ENCODE measurements at places on chromosomes 3 and 15.
A peak's percentile ranks its signal among the peaks of the same experiment; 100 is the strongest.

DNA sequence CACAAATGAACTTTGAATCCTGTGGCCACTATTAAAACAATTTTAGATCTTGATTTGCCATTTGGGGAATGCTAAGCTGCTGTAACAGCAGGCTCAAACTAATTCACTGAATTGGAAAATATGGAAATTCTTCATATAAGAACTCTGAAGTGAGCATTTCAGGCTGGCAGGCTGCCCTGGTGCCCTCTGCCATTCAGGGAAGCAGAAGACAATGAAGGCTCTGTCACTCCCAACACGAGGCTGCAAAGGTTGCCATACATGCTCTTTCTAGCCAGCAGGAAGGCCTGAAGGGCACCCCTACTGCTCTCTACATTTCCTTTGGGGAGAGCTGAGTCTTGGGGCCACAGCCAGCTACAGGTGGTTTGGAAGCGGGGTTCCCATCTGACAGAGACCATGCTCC lies 88.0 kb downstream of the GABRG3 start:
- DNase-seq = no peak

DNA sequence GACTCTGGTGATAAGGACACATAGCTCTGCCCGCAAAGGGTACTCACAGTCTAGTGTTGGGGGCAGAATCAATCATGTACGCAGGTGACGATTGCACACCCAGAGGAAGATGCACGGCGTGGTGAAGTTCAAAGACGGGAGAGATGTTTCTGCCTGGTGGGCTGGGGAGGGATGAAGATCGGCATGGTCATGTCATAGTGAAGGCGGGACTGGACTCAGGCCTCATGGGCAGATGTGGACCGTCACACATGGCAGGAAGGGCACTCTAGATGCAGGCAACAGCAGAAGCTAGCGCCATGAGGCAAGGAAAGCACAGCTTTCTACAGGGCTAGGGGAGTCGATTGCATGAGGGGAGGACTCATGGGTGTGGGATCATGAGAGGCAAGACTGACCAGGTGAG lies 240.6 kb downstream of the OPA1 start:
- DNase-seq = no peak

GRCh38 chr3:62035402-62036057 lies 337.8 kb downstream of the FEZF2 start:
- no peak for DNase-seq

GRCh38 chr3:72245183-72245811 lies 460.3 kb upstream of the PROK2 start:
- DNase-seq = no peak

GRCh38 chr3:117010318-117010717 lies 300.7 kb downstream of the TUSC7 start:
- no peak for DNase-seq

- no peak for DNase-seq
Observed at GRCh38 chr15:49625460-49626036, 4.7 kb downstream of the DTWD1 start.

- DNase-seq = no peak
Observed at GRCh38 chr3:122146466-122146865, 37.0 kb upstream of the CASR start.

DNA sequence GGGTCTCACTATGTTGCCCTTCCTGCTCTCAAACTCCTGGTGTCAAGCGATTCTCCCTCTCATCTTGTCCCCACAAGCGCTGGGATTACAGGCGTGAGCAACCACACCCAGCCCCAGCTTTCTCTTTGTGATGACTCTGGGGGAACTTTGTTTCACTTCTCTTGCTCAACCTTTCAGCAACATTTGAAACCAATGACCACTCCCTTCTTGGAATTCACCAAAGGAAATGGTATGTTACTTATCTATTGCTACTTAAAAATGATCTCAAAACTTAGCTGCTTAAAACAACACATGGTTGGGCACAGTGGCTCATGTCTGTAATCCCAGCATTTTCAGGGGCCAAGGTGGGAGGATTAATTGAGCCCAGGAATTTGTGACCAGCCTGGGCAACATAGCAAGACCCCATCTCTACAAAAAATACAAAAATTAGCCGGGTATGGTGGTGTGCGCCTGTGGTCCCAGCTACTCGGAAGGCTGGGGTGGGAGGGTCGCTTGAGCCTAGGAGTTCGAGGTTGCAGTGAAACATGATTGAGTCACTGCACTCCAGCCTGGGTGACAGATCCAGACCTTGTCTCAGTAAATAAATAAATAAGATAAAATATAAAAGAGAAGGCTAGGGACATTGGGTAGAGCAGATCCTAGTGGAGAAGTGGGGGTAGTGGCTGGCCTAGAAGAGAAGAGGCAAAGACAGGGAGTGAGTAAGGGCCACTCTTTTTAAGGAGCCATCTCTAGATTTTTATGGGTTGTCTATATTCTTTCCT lies 10.3 kb upstream of the COPG1 start:
- no peak for DNase-seq

DNA sequence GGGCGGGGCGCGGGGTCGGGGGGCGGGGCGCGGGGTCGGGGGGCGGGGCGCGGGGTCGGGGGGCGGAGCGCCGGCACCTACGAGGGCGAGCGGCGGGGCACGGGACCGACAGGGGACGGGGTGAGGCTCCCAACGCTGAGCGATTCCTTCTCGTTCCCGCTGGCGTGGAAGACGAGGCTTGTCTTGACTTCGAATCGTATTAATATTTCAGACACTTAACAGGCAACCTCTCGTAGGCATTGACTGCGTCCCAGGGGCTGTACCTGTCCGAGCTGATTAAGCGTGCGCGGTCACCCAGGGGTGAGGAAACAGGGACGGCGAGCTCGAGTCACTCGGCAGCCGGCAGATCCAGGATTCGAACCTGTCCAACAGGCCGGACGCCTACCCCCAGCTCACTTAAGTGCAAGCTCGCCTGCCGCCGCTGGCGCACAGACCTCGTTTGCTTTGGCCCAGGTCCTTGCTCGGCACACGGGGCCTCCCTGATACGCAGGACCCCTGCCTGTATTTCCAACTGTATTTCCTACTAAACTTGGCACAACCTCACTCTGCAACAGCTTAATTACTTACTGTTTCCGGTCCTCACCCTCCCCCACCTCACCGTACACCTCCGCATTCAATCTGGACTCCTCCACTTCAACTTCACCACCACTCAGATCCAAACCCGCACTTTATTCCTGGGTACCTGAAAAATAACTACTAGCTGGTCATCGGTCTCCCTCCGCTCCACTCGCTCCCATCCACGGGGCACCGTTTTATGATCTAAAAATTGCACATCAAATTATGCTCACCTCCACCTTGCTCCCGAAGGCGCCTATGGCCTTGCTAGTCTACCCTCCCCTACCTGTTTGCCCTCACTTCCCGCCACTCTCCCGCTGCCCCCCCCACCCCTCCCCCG lies 722 bp upstream of the ZXDC start:
- no peak for DNase-seq

- no peak for DNase-seq
Observed at GRCh38 chr3:128382221-128382807, 84.4 kb downstream of the DNAJB8 start.

DNA sequence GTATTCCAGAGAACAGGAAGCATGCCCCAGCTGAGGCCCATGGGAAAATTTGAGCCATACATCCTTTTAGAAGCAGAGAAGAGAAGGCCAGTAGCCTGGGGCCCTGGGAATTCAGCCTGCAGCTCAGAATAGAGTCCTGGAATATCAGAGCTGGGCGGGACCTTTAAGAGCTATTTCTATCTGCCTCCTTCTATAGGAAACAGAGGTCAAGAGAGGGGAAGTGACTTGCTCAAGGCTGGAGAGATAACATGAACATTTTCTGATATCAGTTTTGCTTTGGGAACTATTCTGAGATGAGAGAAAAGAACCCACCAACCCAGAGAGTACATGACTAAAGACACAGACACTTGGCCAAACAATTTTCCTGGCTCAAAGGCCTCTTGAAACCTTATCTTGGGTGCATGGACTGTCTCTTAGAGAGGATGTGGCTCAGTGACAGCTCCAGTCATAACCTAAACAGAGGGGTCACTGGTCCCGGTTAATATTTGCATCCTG lies 26.0 kb downstream of the MASP1 start:
- DNase-seq = no peak

DNA sequence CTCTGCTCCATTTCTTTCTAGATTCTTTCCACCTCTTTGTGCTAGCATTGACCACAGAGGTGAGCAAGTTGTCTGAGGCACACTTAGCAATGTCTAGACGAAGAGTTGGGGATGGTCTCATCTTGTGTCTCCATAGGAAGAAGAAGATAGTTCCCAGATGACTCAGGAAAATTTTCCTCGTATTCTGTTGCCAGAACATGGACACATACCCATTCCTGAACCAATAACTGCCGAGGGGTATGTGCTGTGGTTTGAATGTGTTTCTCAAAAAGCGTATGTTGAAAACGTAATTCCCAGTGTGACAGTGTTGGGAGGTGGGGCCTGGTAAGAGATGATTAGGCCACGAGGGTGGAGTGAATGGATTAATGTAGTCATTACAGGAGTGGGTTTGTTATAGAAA lies 107.5 kb upstream of the GALNT15 start:
- no peak for DNase-seq

DNA sequence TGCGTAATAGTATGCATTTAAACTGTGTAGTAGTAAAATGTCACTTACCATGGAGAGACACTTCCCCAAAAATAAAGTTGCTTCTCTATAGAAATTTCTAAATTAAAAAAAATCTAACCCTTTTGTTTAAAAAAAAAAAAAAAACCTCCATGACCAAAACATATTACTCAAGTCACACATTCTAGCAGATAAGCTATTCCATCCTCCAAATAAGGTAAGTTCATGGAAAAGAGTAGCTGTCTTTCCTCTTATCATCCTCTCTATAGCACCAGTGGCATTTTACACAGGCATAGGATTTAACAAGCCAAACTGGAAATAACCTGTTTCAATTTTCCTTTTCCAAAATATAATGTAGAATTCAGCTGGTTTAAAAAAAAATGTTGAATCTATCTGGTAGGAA lies 57.4 kb downstream of the LRRFIP2 start:
- DNase-seq = no peak

GRCh38 chr3:54849360-54849759 lies 78.5 kb downstream of the LRTM1 start:
- no peak for DNase-seq

- no peak for DNase-seq
Observed at GRCh38 chr3:160006282-160007163, 17.9 kb downstream of the IL12A start.

DNA sequence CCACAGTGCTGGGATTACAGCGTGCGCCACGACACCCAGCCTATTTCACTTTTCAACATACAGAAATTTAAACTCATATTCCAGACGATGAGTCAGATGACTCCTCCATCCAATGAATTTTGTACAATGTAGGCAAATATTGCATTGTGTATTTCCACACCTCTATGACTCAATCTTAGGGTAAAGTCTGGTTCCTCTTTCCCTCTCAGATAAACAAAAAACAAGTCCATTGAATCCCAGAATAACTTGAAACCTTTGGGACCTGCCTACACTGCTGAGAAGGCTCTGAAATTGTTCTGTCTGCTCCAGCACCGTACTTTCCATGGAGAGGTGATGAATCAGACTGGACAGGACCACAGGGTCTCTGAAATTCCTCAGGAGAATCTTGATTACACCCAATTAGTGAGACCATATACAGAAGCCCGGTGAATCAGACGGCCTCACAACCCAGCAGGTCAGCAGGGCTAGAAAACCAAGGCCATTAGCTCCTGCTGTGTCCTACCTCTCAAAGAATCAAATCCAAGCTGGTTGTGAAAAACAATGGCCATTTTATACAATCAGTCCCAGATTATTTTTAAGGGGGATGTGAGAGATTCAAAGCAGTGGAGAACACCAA lies 112.6 kb downstream of the ERC2 start:
- DNase-seq = no peak

DNA sequence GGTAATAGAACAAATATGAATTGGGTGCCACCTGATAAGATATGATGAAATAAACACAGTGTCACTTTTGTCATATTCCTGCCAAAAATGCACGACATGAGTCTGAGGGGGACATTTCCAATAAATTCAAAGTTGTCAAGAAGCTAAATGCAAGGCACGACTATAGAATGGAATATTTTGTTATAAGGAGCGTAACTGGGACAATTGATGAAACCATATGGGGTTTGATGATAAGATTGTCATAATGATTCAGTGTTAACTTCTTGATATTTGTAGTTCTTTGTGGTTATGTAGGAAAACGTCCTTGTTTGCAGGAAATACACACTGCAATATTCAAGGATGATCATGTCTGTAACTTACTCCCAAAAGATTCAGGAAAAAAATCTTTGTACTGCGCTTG lies 163.3 kb downstream of the MEX3B start:
- DNase-seq = no peak

DNA sequence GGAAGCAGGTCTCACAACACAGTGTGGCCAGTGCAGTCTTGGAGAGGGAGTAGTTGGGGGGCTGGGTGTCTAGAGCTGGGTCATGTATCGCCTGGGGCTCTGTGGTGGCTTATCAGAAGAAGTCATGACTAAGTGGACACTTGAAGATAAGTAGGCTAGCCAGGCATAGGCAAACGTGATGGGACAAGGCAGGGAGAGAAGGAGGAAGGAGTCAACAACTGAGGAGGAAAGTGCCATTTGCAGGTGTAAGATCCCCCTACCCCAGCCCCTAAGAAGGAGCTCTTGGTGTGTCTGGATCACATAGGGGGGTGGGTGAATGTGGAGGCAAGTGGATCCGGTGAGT lies 352.3 kb downstream of the LRTM1 start:
- DNase-seq = no peak

DNA sequence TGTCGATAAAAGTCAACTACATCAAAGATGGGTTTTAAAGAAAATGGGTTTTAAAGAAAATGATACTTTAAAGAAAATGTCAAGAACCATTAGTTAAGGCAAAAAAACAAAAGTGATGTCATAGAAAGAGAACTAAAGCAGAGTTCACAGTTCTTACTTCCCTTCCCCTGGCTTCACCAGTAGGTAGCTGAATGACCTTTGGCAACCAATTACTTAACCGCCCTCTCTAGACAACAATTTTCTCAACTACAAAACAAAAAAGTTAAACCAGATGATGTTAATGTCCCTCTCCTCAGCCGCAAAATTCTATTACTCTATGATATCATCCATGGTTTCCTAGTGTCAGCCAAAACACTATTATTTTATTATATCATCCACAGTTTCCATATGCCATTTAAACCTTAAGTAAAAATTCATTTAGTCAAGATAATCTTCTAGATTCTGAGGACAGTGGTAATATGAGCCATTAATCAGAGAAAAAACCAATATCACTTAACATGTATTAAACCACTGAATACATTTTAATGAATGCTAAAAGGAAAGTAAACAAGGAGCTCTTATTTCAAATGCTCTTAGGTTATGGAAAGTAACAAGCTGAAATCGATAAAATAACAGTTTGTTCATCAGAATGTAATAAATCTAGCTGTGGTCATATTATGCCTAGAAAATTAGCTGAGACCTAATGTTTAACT lies 13.1 kb downstream of the RYK start:
- no peak for DNase-seq

GRCh38 chr3:162770551-162770950 lies 1273.9 kb downstream of the OTOL1 start:
- DNase-seq = no peak

GRCh38 chr3:138426211-138426610 lies 8.2 kb upstream of the ESYT3 start:
- no peak for DNase-seq

DNA sequence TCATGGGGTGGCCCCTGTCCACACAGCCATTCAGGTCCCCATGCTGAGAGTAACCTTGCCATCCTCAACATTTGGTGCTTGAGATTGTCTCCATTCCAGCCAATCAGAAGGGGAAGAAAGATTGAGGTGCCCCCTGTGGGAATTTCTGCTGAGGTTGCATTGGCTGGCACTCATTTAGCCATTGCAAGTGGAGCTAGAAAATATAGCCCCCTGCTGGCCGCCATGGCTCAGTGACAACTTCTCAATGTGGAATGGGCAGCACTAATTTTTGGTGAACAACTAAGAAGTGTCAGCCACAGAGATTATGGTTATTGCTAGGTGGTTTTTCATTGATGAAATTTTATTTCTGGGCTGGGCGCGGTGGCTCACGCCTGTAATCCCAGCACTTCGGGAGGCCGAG lies 22.0 kb downstream of the COL6A6 start:
- peak; percentile 9 for DNase-seq
